ENCODE measurements at places on chromosomes 3 and 15.

DNA sequence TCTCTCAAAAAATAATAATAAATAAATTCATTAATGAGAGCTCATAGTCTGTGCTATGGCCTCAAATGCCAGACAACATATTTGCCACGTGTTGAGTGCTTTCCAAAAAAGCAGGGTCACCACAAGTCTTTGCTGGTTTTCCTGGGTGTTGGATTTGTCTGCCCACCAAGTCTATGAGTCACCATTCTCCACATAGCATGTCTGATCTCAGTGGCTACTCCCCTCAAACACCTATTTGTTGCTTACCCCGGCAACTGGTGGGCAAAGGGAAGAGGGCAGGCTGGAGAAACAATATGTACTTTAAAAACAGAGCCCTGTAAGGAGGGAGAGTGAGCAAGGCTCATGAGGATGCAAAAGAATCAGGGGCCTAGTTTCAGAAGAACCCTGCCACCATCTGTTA, 120.0 kb upstream of the ARRDC4 start:
- DNase-seq, result no peak

- no peak for DNase-seq
Measured at GRCh38 chr15:81069356-81069755, 64.7 kb upstream of the CFAP161 start.

- no peak for DNase-seq
Measured at GRCh38 chr15:48858401-48858800, 19.5 kb upstream of the EID1 start.

DNA sequence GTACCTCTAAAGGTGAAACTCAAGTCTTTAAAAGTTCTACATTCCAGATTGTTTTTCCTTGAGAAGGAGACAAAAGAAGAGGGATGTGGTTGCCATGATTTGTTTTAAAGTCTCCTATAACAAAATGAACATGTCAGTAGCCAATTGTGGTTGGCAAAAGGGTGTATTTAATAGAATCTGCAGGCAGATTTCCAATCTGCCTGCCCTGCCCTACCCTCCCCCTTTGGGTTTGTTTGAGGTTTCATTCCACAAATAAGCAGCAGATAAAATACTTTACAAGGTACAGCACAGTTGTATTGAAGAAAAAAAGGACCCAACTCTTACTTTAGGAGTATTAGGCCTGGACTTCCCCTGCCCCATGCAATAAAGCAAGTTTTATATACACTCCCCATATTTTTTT, 59.5 kb downstream of the MLH1 start:
- no peak for DNase-seq

- no peak for DNase-seq
Measured at GRCh38 chr15:36755341-36756000, 176.0 kb downstream of the CDIN1 start.

GRCh38 chr3:80244390-80244789, 476.6 kb upstream of the ROBO1 start:
- DNase-seq, result no peak

GRCh38 chr15:78321041-78321570, 19.0 kb upstream of the CRABP1 start:
- DNase-seq, result no peak

DNA sequence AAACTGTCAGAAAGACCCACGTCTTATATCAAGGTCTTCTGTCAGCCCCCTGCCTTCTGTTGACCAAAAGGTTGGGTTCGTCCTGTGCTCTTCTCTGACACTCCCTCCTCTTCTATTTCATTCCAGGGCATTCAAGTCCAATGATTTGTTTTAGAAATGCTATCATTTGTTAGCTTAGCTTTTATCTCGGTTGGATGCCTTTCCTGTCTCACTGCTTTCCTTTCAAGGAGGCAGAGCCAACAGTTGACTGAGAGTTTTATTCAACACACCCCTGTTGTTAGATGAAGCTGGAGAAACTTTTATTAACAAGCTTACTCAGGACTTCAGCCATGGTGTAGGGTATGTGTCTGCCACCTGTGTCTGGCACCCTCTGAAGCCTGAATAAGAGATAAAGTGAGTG, 112.0 kb upstream of the SLC7A14 start:
- no peak for DNase-seq

DNA sequence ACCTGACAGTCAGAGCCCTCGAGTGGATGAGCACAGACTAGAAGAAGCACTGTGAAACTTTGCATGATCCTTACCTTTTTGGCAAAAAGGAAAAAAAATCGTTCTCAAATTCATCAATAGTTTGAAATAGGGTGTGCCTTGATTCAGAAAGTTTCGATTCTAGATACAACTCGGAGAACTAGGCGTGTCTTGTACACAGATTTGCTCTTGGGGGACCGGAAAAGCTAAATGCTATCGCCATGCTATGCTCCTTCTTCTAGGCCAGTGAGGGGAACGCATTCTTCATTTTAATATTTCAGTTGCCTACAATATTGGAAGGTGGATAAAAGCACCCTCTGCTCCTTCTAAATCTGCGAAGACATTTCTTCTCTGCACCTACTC, 25.0 kb downstream of the CD86 start:
- DNase-seq, result no peak

DNA sequence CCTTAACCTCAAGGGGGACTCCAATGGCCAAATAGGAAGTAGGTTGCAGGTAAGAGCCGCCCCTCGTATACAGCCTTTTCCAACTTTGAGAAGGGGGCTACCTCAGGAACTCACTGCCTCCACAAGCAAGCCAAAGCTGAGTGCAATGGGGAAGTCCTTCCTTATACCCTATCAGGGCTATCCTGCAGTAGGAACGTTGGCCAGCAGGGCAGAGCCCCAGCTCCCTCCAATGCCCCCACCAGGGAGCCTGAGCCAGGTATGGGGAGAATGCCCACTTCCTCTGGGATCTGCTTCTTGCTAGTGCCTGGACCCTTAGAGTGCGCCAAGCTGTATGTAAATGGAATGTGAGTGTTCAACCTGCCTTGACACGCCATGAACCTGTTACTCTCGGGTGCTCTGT, 16.3 kb downstream of the CACNA2D2 start:
- DNase-seq, result no peak

GRCh38 chr15:66725464-66725785, 23.4 kb downstream of the SMAD6 start:
- no peak for DNase-seq

GRCh38 chr3:133997871-133998635, 31.7 kb downstream of the SLCO2A1 start:
- DNase-seq, result no peak

- DNase-seq, result no peak
Measured at GRCh38 chr3:61828184-61828874, 267.0 kb downstream of the PTPRG start.

DNA sequence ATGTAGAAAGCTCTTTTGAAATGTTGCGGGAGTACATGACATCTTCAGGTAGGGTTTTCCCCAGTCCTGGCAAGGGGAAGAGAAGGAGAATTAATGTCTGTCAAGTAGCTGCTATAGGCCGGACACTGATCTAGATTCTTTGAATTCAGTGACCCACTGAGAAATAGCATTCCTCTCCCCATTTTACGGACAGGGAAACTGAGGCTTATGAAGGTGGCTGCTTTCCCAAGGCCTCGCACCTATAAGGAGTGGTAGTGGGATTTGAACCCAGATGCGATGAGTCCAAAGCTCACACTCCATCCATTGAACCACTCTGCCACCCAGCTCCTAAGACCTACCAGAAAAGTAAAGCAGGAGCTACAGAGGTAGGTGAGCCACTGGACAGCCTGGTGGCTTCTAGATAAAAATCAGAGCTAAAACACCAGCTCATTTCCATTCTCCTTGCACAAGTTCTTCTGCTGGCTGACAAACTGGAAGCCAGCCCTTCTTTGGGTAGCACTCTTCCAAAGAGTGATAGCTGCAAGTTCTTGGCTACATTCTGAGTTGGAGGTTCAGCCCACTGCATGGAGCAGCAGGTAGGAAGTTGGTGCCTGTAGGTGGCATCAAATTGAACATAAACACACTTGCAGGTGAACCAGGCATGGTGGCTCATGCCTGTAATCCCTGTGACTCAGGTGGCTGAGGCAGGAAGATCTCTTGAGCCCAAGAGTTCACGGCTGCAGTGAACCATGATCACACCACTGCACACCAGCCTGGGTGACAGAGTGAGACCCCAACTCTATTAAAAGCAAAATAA, 22.0 kb downstream of the ZNF710 start:
- DNase-seq, result no peak

DNA sequence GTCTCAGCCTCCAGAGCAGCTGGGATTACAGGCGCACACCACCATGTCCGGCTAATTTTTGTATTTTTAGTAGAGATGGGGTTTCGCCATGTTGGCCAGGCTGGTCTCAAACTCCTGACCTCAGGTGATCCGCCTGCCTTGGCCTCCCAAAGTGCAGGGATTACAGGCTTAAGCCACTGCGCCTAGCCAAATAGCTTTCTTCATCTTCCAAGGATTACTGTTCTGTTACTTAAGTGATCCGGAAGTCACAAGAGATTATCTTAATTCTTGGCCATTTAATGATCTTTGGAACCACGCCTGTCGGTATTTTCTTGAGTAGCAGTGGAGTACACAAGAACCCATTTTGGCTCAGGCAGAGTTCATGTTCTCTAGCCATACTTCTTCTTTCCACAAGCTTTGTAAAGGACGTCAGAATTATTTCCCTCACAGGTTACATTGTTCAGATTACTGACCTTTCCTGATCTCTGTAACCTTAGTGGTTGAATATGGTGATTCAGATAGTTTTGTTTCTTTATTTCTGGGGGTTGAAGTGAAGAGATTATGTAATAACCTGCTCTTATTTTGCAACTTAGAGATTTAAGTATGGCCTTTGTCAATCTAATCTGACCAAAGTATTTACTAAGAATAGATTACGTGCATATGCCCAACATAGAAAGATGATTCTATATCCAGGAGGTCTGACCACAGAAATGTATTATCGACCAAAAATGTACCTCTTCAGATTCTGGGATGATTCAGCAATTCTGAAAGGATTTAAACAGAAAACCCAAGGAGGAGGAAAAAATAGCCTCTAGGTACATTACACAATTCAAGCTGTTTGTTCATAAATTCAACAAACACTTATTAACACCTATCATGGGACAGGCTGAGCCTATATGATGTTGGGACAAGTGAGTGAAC, 132.2 kb downstream of the GREM1 start:
- peak; percentile 39 for DNase-seq

- no peak for DNase-seq
Measured at GRCh38 chr3:193848547-193848946, 255.5 kb downstream of the OPA1 start.

DNA sequence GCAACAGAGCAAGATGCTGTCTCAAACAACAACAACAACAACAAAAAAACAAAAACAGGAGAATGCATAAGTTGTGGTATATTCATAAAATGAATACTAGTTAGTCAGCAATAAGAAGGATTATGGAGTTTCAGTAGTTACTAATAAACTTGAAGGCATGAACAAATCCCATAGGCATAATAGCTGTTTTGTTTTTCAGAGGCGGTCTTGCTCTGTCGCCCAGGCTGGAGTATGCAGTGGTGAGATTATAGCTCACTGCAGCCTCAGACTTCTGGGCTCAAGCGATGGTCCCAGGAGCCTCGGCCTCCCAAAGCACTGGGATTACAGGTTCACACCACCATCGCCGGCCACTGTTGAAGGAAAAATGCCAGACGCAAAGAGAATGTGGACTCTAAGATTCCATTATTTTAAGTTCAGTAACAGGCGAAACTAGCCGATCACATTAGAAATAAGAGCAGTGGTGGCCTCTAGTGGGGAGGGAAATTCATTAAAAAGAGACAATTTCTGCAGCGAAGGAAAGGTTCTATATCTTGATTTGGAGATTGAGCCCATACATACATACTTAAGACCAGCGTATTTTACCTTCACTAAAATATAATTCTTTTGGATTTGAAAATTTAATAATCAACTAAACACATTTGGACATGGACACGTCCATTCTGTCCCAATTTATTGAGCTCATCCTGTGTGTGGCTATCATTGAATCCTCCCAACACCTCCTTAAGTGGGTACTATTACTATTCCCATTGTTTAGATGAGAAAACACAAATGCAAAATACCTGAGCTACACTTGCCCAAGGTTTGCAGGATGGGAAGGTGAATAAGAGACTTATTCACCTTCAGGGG, 27.4 kb upstream of the HDAC11 start:
- peak; percentile 39 for DNase-seq

GRCh38 chr3:127744253-127744815, 71.6 kb downstream of the ABTB1 start:
- DNase-seq, result no peak

DNA sequence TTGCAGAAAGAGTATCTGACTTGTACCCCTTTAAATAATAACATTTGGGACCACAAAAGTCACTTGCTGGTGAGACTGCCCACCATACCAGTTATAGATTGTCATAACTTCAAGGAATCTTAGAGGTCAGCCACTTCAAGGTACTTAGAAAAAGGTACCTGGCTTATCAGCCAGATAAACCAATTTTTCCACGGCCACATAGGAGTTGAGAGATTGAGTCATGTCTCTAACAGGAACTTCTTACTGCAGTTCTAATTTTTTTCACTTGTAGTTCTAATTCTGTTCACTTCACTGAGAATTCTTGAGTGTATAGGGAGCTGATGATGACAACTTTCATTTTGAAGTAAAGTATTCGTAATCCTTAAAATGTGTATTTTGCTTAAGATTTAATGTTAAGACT, 317.1 kb upstream of the CBLB start:
- no peak for DNase-seq

- no peak for DNase-seq
Measured at GRCh38 chr15:61743345-61743909, 316.8 kb downstream of the VPS13C start.

GRCh38 chr3:46272028-46272451, 29.8 kb downstream of the CCR3 start:
- no peak for DNase-seq

- peak; percentile 63 for DNase-seq
Measured at GRCh38 chr3:13479332-13479581, 849 bp upstream of the HDAC11 start.

DNA sequence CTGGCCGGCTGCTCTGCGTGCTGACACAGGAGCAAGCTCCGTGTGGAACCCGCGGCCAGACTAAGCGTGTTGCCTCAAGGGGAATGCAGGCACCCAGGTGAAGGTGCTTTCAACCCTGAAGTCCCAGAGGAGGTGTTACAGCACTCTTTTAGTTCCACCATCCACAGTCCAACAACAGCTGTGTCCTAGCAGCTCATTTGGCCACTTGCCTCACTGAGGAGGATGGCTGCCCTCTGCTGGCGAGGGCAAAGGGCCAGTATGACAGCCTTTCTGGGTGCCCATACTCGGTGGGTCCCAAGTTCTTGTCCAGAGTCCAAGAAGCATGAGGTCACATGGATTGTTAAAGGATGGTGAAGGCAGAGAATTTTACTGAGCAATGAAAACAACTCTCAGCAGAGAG, 87.8 kb downstream of the C3orf85 start:
- no peak for DNase-seq

- DNase-seq, result no peak
Measured at GRCh38 chr15:65532738-65533051, 2.4 kb downstream of the HACD3 start.

Data from AG08396 (cell line).